ENCODE measurements at places on chromosomes 11 and 22.

DNA sequence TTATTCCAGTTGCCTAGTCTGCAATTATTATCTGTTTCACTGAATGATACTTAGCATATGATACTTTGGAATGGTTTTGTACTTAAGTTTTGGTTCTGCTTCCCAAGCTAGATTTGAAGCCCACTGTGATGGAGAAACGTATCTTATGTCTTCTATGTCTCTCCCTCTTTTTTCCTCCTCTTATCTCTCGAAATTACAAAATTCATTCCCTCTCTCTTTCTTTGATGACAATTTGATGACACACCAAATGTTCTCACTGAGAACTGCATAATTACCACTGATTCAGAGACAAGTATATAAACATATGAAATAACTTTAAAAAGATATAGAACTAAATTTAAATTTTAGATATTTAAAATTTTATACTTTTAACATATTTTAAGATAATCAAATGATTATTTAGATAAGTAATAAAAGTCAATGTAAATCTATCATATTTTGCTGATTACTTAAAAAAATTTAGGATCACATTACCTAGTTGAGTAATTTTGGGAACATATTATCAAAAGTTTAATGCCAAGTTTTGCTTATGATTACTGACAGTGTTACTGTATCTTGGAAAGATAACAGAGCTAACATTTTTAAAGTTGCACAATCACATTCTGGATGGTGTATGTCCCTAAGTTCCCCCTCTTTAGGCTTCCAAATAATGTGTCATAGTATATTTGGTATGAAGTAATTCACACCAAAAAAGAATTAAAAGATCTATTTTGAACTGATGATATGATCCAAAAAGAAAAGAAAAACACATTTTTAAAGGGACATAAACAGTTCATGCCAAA lies 255.3 kb downstream of the SBF2 start:
- DNase-seq: no peak

GRCh38 chr11:94665116-94665659 lies 98.0 kb downstream of the PIWIL4 start:
- no peak for DNase-seq

DNA sequence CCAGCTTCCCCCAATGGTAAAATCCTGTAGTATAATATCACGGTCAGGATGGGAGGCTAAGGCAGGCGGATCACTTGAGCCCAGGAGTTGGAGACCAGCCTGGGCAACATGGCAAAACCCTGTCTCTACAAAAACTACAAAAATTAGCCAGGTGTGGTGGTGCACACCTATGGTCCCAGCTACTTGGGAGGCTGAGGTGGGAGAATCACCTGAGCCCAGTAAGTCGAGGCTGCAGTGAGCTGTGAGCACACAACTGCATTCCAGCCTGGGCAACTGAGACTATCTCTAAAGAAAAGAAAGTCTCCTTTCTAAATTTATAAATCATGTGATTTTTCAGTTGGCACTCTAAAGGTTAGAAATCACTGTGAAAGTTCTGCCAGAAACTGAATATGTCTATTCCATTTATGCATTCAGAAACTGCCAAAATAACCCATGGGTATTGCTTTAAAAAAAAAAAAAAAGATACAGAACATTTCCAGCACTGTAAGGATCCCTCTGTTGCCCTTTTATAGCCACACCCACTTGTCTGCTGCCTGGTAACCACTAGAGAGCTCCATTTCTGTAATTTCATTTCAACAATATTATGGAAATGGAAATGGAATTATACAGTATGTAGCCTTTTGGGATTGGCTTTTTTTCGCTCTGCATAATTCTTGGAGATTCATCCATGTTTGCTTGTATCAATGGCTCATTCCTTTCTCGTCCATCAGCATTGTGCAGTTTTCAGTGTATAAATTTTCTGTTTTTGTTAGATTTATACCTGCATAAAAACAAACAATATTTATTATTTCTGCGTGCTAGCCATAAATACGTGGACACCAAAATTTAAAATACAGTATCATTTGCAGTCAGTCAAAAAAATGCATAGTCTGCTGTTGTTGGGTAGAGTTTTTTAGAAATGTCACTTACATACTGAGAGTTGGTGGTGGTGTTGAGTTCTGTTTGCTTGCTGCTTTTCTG lies 9.4 kb downstream of the CDC45 start:
- DNase-seq: no peak

DNA sequence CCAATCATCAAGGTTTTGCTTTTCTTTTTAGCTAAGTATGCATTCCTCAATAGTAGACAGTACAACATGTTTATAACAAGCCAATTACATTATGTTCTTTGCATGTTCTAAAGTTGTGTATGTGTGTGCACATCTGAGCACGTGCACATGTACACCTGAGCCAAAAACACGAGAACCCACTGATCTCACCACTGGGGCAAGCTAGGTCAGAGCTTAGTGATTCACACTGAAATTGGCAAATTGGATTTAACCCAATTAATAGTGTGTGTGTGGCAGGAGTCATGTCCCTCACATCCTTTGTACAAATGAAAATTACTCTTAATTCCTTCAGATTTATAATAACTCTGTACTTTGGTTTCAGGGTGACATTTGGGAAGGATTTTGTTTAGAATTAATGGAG lies 145.7 kb upstream of the TEAD1 start:
- no peak for DNase-seq

DNA sequence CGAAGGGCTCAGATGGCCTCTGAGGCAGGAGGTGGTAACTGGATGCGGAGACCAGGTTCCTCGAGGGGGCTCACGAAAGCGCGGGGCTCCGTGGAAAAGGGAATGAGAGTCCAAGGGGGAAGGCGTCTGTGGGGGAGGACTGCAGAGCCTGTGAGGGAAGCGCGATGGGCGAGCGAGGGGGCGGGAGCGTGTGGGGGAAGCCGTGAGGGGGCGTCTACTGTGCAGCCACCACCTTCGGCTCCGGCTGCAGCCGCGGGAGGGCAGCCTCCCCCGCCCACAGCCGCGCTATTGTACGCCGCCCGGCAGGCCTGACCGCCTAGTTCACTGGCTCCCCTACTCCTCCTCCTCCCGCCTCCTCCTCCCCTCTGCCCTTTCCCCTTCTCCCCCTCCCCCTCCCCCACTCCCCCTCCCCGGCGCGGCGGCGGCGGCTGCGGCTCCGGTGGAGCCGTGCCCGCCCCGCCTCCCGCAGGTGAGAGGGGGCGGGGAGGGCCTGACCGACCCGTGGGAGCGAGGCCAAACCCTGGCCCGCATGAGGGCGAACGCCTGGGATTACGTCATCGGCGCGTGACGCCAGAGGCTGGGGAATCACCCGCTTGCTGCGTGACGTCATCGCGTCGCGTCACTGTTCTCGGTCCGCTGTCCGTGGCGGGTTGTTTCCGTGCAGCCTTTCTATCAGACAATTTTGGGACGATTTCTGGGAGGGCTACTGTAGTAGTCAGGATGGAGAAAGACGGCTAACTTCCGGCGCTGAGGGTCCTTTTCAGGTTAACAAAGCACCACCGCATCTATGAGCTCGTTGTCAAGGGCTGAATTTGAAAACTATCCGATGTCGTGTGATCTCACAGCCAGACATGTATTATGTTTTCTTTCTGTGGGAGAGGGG lies at the start of gene PAK1:
Gene PAK1 (minus strand): TSS at position 294 of the 883 bp plus-strand sequence. CDS start 81,574 bp downstream, outside the sequence.
- peak; percentile 86 for DNase-seq

GRCh38 chr11:832529-833113 lies at the start of gene CD151:
CD151 (plus strand) TSS chr11:832952; CDS start chr11:836070, 3,118 bp downstream.
- no peak for DNase-seq

GRCh38 chr11:27973851-27974536 lies 134.0 kb downstream of the KIF18A start:
- no peak for DNase-seq

DNA sequence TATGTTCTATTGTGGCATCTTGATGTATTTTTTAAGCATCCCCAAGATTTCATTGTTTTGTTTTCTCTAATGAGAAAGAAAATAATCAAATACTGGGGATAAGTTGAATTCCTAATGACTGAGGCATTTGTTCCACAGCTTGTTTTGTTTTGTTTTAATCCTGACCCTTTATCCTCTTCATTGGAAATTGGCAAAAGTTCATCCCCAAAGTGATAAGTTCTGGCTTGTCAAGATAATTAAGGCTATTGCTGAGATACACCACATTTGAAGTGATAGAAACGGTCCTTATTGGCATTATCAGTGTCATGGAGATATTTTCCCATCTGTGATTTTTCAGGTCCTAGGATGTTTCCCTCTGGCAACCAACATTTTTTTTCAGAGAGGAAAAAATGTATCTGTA lies 65.0 kb downstream of the SLC36A4 start:
- no peak for DNase-seq

- DNase-seq: no peak
These were observed 876 bp upstream of the UBE2L6 start for GRCh38 chr11:57568330-57568766.

- DNase-seq: no peak
These were observed 13.2 kb upstream of the MPZL2 start for GRCh38 chr11:118277312-118277711.

DNA sequence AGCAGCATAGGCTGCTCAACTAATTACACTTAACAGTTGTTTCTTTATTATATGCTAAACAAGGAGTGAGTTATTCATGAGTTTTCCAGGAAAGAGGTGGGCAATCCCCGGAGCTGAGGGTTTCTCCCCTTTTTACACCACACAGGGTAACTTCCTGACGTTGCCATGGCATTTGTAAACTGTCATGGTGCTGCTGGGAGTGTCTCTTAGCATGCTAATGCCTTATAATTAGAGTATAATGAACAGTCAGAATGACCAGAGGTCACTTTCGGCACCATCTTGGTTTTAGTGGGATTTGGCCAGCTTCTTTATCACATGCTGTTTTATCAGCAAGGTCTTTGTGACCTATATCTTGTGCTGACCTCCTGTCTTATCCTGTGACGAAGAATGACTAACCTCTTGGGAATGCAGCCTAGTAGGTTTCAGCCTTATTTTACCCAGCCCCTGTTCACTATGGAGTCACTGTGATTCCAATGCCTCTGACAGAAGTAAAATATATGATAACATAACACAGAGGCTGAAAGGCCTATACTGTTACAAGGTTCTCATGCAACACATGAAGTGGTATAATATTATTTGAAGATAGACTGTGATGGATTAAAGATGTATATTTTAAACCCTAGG lies 41.3 kb upstream of the RDX start:
- DNase-seq: no peak

DNA sequence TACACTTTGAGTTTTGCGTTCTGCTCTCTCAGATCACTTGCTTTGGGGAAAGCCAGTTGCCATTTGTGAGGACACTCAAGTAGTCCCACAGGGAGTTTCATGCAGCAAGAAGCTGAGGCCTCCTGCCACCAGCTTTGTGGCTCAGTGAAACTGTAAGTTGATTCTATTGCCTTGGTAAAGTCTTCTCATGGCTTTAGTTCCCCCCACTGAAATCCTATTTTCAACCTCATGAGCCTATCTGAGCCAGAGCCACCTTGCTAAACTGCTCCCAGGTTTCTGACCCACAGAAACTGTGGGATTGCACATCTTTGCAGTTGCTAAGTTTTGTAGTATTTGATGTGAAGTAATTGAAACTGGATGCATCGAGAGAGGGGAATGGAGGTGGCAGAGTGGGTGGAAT lies 85.4 kb upstream of the TOP3B start:
- DNase-seq: no peak

GRCh38 chr11:81359476-81359875 lies 1374.2 kb downstream of the FAM181B start:
- DNase-seq: no peak

DNA sequence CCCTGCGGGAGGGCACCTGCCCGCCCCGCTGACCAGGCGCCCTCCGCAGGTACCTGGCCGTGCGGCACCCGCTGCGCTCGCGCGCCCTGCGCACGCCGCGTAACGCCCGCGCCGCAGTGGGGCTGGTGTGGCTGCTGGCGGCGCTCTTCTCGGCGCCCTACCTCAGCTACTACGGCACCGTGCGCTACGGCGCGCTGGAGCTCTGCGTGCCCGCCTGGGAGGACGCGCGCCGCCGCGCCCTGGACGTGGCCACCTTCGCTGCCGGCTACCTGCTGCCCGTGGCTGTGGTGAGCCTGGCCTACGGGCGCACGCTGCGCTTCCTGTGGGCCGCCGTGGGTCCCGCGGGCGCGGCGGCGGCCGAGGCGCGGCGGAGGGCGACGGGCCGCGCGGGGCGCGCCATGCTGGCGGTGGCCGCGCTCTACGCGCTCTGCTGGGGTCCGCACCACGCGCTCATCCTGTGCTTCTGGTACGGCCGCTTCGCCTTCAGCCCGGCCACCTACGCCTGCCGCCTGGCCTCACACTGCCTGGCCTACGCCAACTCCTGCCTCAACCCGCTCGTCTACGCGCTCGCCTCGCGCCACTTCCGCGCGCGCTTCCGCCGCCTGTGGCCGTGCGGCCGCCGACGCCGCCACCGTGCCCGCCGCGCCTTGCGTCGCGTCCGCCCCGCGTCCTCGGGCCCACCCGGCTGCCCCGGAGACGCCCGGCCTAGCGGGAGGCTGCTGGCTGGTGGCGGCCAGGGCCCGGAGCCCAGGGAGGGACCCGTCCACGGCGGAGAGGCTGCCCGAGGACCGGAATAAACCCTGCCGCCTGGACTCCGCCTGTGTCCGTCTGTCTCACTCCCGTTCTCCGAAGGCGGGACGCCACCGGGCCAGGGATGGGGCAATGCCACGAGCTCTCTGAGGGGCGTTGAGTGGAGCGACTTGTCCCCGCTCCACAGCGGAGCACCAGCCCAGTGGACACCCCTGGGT lies 1.8 kb downstream of the GALR3 start:
- no peak for DNase-seq

DNA sequence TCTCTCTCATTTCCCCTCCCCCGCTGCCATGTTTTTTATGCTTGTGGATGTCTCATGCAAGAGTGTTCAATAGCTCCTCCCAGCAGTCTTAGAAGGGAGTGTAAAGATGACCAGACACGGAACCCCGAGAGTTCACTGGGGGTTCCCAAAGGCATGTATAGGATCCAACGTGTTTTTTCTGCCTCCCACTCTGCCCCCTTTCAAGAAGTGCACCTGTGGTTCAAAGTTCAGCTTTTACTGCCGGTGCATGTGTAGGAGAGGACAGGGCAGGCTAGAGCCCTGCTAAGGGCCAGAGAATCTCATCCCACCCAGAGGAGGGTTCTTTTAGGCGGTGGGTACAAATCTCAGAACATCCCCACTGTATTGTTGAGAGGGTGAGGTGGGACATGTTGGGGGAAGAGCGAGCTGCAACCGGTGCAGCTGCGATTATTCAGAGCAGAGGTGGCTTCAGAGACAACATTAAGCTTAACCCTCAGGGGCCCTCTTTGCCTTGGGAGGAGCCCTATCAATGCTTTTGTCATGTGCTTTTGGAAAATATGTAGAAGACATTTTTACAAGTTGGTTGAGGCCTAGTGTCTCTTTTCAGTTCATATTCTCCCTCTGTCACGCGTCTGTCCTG lies 14.5 kb downstream of the MIF start:
- DNase-seq: no peak

- DNase-seq: no peak
These were observed 841.7 kb upstream of the FAT3 start for GRCh38 chr11:91382946-91383345.

DNA sequence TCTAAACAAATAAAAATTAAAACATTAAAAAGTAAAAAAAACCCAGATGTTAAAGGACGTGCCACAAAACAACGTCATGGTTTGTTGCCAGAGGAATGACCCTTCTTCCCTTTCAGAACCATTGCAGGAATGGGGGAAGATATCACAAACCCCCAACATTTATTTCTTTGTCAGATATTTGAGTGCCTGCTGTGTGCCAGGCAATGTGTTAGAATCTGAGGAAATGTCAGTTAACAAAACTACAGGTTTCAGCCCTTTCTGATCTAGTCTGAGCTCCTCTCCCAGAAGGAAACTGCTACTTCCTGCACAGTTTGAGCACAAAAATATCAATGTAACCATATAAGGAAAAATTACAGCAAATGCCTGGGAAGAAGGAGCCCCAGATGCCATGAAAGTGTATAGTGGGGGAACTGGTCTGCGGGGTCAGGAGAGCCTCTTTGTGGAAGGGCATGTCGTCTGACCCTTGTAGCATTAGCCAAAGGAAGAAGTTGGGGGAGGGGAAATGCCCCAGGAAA lies 7.1 kb upstream of the NHERF4 start:
- DNase-seq: no peak
